ENCODE measurements at places on chromosomes 12 and 14.

DNA sequence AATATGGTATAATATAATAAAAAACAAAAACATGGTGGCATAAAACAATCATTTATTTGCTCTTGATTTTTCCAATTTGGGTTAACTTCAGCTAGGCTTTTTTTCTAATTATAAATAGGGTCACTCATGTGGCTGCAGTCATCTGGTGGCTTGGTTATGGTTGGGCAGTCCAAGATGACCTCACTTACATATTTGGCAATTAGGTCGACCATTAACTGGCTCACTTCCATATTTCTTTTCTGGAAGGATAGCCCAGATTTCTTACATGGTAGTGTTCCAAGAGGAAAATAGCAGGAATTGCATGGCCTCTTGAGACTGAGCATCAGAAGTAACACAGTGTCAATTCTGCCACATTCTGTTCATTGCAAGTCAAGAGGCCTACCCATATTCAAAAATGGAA is 153.4 kb downstream of the FUT8 start:
- DNase-seq, result no peak

GRCh38 chr12:121799842-121800693 is 3.7 kb upstream of the SETD1B start:
- peak; percentile 88 for DNase-seq

DNA sequence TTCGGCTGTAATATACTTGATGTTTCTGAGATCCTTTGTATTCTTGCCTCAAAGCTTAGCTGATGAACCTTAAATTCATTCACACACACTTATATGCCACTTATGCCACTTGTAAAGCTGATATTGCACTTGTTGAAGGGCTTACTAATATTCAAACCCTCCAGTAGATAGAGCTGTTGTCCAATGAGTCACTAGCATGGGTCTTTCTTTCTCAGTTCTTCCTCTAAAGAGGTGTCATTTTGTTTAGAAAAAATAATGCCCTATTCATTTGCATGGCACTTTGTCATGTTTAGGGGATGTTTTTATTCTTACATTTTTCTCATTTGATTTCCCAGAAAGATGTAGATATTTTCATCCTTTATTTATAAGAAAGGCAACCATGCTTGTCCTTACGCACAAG is 56.4 kb downstream of the MON2 start:
- no peak for DNase-seq

- DNase-seq, result no peak
Observed at GRCh38 chr12:2139651-2140050, 86.9 kb downstream of the CACNA1C start.

DNA sequence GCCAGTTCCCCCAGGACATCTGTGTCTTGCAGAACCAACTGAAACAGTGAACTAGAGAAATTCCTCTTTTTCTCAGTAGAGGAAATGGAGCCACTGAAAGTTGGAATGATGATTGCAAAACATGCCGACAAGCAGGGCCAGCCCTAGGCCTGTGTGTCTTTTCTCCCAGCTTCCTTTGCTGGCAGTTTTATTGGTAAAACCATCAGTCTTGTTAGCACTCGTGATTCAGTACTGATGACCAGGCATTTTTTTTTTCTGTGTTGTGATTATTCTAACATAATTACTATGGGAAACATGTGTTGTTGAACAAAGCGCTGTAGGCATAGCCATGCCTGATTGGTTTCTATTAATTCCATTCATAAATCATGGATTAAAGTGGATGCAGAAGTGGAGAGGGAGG is 620.7 kb downstream of the AACS start:
- no peak for DNase-seq

DNA sequence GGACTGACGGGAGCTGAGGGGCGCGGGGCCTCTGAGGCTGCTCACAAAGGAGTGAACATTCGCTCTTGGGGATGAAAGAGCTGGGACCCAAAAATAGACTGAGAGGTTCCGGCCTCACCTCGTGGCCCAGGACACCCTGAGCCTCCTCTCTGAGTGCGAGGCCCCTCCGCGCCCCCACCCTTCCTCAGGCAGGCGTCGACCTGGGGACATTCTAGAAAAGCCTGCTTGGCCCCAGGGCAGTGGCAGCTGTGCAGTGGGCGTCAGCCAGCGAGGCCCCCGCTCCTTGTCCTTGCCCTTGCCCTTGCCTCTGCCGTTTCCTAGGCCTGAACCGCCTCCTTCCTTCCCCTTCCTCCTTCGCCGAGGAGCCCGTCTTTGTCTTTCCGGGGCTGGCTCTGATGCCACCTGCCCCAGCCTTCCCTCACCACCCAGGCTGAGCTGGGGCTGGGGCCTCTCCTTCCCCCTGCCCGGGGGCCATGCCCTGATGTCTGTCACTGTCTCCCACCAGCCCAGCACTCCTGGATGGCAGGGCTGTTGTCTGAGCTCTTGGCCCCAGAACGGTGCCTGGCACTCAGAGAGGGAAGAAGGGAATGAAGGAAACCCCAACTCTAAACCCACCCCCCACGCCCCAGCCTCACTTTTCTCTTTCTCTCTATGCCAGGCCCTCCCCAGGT is 208.2 kb upstream of the RTL1 start:
- no peak for DNase-seq

GRCh38 chr14:93104961-93105360 is 10.8 kb downstream of the ITPK1 start:
- no peak for DNase-seq

GRCh38 chr14:32430326-32430725 is 101.2 kb downstream of the AKAP6 start:
- no peak for DNase-seq

DNA sequence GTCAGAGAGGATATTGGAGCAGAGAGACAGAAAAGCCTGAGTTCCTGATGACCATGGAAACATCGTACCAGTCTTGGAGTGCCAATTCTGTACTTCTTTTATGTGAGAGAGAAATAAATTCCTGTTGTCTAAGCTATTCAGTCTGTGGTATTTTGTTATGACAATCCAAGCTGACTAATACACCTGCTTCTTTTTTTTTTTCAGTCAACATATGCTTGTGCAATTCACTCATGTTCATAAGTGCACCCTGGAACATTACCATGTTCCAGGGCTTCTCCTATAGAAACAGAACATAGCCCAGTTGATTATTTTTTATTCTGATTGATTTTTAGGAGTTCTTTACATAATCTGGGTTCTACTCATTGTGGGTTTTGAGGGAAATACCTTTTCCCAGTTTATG is 1.7 kb upstream of the CHPT1 start:
- DNase-seq, result no peak

- no peak for DNase-seq
Observed at GRCh38 chr14:22819151-22819988, 4.1 kb upstream of the SLC7A7 start.

GRCh38 chr12:16955083-16955657 is 349.2 kb upstream of the LMO3 start:
- no peak for DNase-seq

DNA sequence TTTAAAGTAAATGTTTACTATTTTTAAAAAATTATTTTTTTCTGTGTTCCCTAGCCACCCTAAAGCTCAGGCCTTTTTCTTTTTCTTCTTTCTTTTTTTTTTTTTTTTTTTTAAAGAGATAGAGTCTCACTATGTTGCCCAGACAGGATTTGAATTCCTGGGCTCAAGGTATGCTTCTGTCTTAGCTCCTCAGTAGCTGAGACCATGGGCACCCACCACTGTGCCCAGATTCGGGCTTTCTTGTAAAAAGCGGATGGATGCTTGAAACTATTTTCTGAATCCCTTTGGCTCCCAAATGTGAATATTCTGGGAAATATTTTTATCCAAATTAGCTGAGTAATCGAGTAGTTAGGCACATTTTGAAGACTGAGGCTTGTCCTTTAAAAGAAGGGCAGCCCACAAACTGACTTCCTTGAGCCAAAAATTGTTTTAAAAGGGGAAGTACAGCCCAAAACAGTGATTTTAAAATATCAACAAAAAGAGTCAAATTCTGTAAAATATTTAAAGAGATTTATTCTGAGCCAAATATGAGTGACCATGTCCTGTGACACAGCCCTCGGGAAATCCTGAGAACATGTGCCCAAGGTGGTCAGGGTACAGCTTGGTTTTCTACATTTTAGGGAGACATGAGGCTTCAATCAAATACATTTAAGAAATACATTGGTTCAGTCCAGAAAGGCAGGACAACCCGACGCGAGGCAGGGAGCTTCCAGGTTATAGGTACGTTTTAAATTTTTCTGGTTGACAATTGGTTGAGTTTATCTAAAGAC is 28.8 kb upstream of the HIGD1C start:
- no peak for DNase-seq

DNA sequence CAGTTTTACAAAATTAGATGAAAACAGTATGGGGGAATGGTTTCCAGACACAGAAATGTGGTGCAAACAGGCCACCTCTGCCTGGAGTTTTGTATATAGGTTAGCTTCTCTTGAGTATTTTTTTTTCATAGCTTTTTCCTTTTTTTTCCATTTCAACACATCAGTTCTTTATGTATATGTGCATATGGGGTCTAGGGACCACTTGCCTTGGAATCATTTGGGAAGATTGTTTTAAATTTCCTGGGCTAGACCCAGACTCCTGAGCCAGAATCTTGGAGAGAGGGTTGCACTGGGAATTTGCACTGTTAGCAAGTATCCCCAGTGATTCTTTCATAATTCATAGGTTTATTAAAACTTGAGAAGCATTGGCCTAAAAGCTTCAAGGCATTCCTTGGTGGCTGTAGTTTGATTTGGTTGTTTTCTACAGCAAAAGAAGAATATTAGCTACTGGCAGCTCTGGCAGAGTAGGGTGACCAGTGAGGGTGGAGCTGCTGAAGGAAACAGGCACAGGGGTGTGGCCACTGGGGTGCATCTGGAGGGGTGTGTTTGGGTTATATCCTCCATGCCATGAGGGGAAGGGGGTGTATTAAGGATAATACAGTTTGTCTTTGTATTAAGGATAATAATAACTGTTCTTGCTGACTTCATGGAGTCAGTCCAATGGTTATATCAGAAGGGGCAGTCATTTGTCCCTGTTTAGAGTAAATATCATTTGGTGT is 22.8 kb downstream of the PPP1R36 start:
- DNase-seq, result no peak

GRCh38 chr12:82858534-82858917 is 171.8 kb downstream of the TMTC2 start:
- no peak for DNase-seq

- no peak for DNase-seq
Observed at GRCh38 chr12:71655907-71656306, 7.7 kb downstream of the ZFC3H1 start.

DNA sequence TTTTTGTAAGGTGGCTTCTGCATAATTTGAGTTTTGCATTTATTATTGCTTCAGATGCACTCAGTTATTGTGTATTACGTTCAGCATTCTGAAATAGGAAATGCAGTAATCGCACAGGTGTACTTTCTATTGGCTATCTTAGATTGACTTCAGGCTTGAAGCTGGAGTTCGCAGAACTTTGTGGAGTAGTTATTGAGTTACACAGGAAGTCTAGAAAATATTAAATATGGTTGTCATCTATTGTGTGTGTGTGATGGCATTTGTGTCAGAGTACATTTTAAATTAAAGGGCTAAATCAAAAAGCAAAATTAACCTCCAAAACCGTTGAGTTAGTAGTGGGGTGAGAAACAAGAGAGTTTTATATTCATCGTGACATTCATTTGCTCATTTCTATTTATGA is 2.7 kb downstream of the ARID2 start:
- no peak for DNase-seq

DNA sequence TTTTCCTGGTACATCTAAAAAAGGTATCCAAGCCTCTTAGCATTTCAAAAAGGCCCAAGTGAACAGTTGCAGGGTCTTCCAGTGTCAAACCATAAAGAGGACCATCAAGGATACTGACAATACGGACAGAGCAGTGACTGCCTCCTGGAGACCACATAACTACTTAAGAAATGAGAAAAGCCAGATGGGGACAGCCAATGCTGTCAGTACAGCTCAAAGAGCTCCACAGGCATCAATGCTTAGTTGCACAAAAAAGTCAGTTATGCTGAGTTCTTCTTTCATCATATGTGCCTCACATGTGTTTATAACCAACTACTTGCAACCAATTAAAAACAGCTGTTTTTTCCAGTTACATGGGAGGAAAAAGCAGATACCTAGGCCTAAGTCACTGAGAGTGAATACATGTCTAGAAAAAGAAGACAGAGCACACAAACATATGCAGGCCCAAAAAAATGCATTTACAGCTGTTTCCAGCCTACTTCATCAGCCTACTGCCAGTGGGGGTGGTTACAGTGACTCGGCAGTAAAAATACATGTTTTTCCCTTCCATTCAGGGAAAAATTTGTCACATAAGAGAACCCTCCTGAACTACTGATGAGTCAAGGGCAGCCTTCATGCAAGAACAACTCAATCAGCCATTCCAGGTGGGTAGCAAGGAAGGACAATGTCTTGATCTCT is 84.0 kb downstream of the DCAF5 start:
- DNase-seq, result no peak

DNA sequence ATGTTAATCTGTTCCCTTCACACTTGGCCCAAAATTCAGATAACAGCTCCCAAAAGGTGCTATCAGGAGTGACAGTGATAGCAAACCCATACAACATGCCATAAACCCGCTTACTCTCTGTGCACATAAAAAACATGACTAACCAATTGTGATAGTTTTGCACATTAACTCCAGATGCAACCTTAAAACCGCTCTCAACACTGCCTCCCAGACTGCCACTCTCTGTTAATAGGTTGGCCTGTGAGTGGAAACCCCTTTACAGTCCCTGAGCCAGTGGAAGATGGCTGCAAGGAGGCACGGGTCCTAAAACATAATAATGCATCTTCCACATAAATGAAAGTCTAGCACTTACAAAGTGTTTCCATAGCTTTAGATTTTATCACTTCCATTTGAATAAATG is 12.0 kb upstream of the TMTC1 start:
- no peak for DNase-seq

- DNase-seq, result no peak
Observed at GRCh38 chr12:123062681-123063486, 82.4 kb downstream of the ARL6IP4 start.

DNA sequence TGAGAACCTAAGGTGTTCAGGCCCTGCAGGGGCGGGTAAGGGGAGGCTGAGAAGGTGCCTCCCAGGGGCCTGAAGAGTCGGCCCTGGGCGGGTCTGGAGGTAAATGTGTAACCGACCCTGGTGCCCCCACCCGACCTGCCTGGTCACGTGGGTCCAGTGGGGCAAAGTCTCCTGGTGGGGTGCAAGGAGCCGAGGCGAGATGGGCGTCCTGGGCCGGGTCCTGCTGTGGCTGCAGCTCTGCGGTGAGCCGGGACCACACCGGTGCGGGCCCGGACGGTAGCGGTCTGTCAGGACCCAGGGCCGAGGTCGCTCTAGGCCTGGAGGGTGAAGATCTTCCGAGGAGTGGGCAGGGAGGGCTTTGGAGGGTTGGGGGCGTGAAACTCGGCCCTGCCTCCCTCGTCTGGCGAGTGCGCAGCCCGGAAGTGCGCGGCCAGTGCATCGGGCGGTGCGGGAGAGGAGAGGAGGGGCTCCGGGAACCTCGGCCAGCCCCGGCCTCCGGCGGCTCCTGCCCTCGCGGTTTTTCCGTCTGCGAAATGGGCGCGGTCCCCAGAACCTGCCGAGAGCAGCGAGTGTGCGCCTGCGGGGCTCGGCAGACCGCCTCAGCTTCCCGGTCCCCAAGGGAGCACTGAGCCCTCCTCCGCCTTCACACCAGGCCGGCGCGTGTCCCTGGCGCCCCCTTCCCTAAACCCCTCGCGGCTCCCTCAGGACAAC is at the start of gene AMN:
Gene AMN, plus strand, starts transcription at position 174 of the 711 bp plus-strand sequence. Its CDS starts 26 bp downstream, at position 200.
- no peak for DNase-seq

- DNase-seq, result no peak
Observed at GRCh38 chr14:92392711-92393110, 69.7 kb downstream of the SLC24A4 start.

All from activated naive CD8-positive, alpha-beta T cell treated with anti-CD3 and anti-CD28 coated beads, Interleukin-2, amount 50 U/mL, for 24 hours (primary cell).